ENCODE measurements at places on chromosomes 12 and 14. TPM values are rescaled to one million over a fixed set of nuclear protein-coding genes. Genes with fewer than 3 reads are reported as not detected.

DNA sequence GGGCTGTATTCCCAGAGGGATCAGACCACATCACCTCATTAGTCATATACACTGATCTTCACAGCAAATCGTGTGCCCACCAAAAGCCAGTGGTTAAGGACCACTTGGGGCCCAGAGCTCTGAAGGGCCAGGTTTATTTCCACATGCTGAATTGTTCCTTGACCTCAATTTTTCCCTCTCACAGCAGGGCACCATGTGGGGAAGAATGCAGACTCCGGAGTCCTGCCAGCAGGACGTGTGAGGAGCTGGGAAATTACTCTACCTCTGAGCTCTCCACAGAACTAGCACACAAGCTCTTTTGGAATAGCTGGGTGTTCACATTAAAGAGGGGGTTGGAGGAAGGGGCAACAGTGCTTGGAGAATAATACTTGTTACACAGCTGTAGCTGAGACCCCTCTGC is 57.6 kb upstream of the SEL1L start:
- H3K27ac ChIP-seq = no peak overlapping the region
- no peaks in the 10 kb centered on the region for H3K36me3 ChIP-seq
- no peaks in the 10 kb centered on the region for H3K4me1 ChIP-seq
- no peaks in the 10 kb centered on the region for H3K27me3 ChIP-seq
- no peak for DNase-seq

- no peaks in the 10 kb centered on the region for H3K27me3 ChIP-seq
- H3K36me3 ChIP-seq = no peaks in the 10 kb centered on the region
- no peaks in the 10 kb centered on the region for H3K4me1 ChIP-seq
- no peak overlapping the region for H3K4me3 ChIP-seq
Observed at GRCh38 chr12:99092100-99092851, 447.2 kb downstream of the APAF1 start.

DNA sequence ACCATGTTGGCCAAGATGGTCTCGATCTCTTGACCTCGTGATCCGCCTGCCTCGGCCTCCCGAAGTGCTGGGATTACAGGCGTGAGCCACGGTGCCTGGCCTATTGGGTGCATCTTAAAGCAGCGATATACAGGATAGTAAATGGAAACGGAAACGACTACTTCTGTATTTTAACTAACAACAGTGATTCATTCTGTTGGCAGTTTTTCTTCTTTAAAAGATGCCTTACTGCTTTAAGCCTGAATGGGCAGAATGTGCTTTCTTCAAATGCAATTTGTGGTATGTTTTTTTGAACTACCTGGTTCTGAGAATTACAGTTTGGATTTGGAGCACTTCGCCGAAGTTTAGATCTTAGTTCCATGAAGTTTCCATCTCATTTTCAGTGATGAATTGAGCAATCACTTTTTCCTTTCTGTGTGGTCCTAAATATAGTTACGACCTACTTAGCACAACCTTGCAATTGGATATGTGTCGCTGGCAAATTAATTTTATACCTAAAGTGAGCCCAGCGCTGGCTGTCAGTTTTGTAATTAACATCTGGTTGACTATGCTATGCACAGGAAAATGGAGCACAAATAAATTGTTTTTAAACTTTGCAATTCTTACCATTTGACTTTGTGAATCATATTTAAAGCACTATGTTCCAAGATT is 53.6 kb upstream of the EIF5 start:
- H3K4me3 ChIP-seq = no peak overlapping the region
- H3K4me1 ChIP-seq = no peaks in the 10 kb centered on the region
- no peak for DNase-seq
- peaks cover 24% of the 10 kb centered on the region for H3K27me3 ChIP-seq
- no peak overlapping the region for H3K27ac ChIP-seq
- no peaks in the 10 kb centered on the region for H3K36me3 ChIP-seq

Gene PROX2
- not detected for total RNA-seq

Gene NXPH4
- total RNA-seq = not detected

Gene OTX2
- not detected for total RNA-seq

GRCh38 chr14:50530358-50530757 is 2.0 kb downstream of the MAP4K5 start:
- no peak for DNase-seq
- H3K27ac ChIP-seq = no peak overlapping the region
- H3K4me3 ChIP-seq = no peak overlapping the region
- H3K27me3 ChIP-seq = no peaks in the 10 kb centered on the region

GRCh38 chr12:80567401-80567800 is 123.4 kb downstream of the PTPRQ start:
- no peaks in the 10 kb centered on the region for H3K36me3 ChIP-seq
- H3K27ac ChIP-seq = no peak overlapping the region
- no peak for DNase-seq
- no peaks in the 10 kb centered on the region for H3K27me3 ChIP-seq

GRCh38 chr12:132739600-132740312 is 21.9 kb downstream of the ANKLE2 start:
- DNase-seq = no peak
- no peak overlapping the region for H3K4me3 ChIP-seq
- H3K36me3 ChIP-seq = peaks cover 22% of the 10 kb centered on the region
- no peaks in the 10 kb centered on the region for H3K4me1 ChIP-seq
- H3K27me3 ChIP-seq = no peaks in the 10 kb centered on the region

- peak overlapping the region; percentile 11 for H3K4me3 ChIP-seq
- H3K4me1 ChIP-seq = peaks cover 4% of the 10 kb centered on the region
- H3K27me3 ChIP-seq = no peaks in the 10 kb centered on the region
Observed at GRCh38 chr12:26830363-26830762, 2.6 kb downstream of the ITPR2 start.

Gene C1R
- 40.1 TPM for total RNA-seq

DNA sequence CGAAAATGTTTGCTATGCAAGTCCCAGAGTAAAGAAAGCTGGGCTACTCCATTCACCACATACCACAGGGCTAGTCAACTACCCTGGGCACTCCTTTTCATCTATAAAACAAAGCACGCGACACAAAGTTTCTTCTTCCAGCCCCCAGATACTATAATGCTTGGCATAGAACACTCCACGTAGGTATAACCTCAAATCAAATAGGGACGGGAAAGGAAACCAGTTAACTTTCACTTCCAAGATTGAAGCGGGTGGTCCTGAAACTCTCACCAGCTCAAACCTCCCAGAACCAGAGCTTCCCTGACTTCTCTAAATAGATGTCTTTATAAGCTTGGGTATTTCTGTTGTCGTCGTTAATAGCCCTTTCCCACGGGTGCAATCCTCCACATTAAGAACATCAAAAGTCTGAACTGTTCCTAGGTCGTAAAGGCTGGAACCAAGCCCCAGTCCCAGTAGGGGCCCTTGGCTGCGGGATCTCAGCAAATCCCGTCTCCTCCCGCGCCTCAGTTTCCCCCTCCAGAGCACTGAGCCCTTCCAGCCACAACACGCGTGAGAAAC is 647 bp downstream of the LGMN start:
- H3K27ac ChIP-seq = peak overlapping the region; percentile 45
- no peaks in the 10 kb centered on the region for H3K36me3 ChIP-seq
- no peaks in the 10 kb centered on the region for H3K4me1 ChIP-seq
- H3K27me3 ChIP-seq = no peaks in the 10 kb centered on the region
- H3K4me3 ChIP-seq = peak overlapping the region; percentile 50
- no peak for DNase-seq

DNA sequence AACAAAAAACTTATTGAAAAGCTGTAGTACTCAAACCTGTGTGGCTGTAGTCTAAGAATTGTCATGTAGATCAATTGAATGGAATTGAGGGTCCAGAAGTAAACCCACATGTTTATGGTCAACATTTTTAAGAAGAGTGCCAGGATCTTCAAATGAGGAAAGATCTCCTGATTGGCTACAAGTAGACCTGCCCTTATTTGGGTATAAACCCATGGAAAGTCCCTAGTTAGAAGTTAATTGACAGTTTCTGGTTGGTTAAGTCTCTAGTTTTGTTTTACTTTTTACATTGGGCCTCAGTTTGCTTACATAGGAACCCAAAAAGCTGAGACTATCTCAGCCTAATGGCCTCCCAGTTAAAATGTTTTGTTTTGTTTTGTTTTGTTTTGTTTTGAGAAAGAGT is 91.9 kb upstream of the RESF1 start:
- no peaks in the 10 kb centered on the region for H3K27me3 ChIP-seq
- no peak for DNase-seq
- no peaks in the 10 kb centered on the region for H3K36me3 ChIP-seq
- no peak overlapping the region for H3K27ac ChIP-seq

- H3K4me3 ChIP-seq = no peak overlapping the region
- H3K4me1 ChIP-seq = no peaks in the 10 kb centered on the region
- DNase-seq = no peak
- no peak overlapping the region for H3K27ac ChIP-seq
Observed at GRCh38 chr12:53652366-53652765, 23.5 kb downstream of the ATP5MC2 start.

Gene KCNC2
- total RNA-seq = 0.16 TPM

DNA sequence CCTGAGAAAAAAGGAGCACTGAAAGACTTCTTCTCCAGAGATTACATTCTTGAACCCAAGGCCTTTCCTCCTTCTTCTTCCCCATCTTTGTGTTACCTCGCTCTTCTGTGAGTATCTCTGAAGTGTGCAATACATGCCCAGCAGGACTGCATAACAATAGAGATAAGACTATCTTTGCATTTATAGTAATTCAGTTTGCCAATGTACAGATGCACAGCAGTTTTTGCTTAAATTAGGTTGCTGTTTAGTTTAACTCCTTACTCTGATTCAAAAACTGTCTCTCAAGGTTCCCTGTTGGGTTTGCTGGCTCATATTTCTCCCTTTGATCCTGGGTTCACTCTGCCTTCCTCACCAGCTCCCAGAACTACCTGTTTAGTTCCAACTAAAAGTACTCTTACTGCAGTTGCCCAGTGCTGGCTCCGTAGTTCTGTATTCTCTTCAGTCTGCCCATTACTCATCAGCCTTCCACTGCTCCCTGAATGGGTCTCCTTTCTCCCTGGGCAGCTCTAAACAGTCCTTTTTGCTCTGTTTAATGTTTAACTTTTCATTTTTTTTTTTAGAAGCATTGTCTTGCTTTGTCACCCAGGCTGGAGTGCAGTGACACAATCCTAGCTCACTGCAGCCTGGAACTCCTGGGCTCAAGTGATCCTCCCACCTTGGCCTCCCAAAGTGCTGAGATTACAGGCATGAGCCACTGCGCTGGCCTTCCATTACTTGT is 180.6 kb upstream of the CAND1 start:
- H3K4me1 ChIP-seq = no peaks in the 10 kb centered on the region
- no peaks in the 10 kb centered on the region for H3K27me3 ChIP-seq

- no peaks in the 10 kb centered on the region for H3K36me3 ChIP-seq
- H3K4me3 ChIP-seq = no peak overlapping the region
- no peaks in the 10 kb centered on the region for H3K4me1 ChIP-seq
- no peak for DNase-seq
- H3K27ac ChIP-seq = no peak overlapping the region
Observed at GRCh38 chr12:102824218-102824835, 92.7 kb downstream of the PAH start.

GRCh38 chr12:50979369-50980052 is 27.2 kb downstream of the HIGD1C start:
- H3K4me1 ChIP-seq = no peaks in the 10 kb centered on the region
- DNase-seq = no peak
- no peaks in the 10 kb centered on the region for H3K27me3 ChIP-seq
- H3K27ac ChIP-seq = no peak overlapping the region
- no peaks in the 10 kb centered on the region for H3K36me3 ChIP-seq

DNA sequence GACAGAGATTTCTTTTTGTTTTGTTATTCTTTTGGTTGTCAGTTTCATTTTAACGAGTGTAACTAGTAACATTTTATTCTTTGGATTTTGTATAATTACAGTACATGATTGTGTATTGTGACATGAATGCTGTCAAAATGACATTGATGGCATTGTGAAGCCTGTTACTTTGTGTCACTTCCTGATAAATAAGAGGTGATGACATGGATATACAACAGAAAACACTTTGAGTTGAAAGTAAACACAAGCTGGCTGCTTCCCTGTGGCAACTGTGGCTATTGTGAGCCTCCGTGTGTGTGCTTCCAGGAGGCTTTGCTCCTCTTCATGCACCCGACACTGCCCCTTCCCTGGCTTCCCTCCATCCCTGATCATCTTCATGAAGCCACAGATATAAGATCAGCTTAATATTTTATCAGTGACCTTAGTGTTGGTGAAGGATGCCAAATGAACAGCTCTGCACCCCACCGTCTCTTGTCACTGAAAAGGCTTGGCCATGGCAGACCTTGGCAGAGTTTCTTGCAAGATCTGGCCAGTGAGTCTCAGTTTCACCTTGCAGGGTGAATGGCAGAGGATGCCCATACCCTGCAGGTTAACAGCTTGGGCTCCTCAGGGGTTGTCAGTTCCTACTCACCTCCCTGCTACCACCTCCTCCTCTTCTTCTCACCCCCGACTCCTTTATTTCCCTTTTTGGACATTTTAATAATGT is 191.9 kb downstream of the EPS8 start:
- no peak overlapping the region for H3K4me3 ChIP-seq
- peaks cover 5% of the 10 kb centered on the region for H3K4me1 ChIP-seq
- no peaks in the 10 kb centered on the region for H3K36me3 ChIP-seq
- no peak for DNase-seq
- no peak overlapping the region for H3K27ac ChIP-seq

Gene PEBP1
- 211 TPM for total RNA-seq

Gene RTL1
- not detected for total RNA-seq

DNA sequence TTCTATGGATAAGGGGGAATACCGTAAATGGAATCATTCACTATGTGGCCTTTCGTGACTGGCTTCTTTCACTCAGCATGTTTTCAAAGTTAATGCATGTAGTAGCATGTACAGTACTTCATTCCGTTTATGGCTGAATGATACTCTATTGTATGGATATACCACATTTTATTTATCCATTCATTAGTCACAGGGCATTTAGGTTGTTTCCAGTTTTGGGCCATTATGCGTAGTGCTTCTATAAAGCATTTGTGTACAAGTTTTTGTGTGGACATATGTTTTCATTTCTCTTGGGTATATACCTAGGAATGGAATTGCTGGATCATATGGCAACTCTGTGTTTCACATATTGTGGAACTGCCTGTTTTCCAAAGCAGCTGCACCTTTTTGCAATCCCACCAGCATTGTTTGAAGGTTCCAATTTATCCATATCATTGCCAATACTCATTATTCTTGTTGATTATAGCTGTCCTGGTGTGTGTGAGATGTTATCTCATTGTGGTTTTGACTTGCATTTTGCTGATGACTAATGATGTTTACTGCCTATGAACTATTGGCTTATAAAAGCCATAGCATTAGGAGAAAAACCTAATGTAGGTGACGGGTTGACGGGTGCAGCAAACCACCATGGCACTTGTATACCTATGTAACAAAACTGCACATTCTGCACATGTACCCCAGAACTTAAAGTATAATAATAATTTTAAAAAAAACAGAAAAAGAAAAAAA is 45.5 kb downstream of the ATF7IP start:
- H3K4me1 ChIP-seq = no peaks in the 10 kb centered on the region
- H3K27ac ChIP-seq = no peak overlapping the region
- no peaks in the 10 kb centered on the region for H3K27me3 ChIP-seq
- no peak for DNase-seq

GRCh38 chr12:94206886-94207285 is 58.5 kb downstream of the PLXNC1 start:
- no peak overlapping the region for H3K4me3 ChIP-seq
- peaks cover 3% of the 10 kb centered on the region for H3K4me1 ChIP-seq
- no peaks in the 10 kb centered on the region for H3K36me3 ChIP-seq
- no peak for DNase-seq

GRCh38 chr12:109532721-109533486 is 40.4 kb downstream of the MMAB start:
- H3K4me1 ChIP-seq = no peaks in the 10 kb centered on the region
- no peaks in the 10 kb centered on the region for H3K36me3 ChIP-seq
- H3K4me3 ChIP-seq = no peak overlapping the region
- H3K27me3 ChIP-seq = no peaks in the 10 kb centered on the region
- DNase-seq = no peak
- H3K27ac ChIP-seq = no peak overlapping the region

- no peak overlapping the region for H3K4me3 ChIP-seq
- H3K27me3 ChIP-seq = no peaks in the 10 kb centered on the region
- no peaks in the 10 kb centered on the region for H3K4me1 ChIP-seq
- H3K36me3 ChIP-seq = no peaks in the 10 kb centered on the region
Observed at GRCh38 chr12:44775901-44776300, 100.2 kb downstream of the NELL2 start.

Gene EXD2
- 21.9 TPM for total RNA-seq
